ENCODE measurements at places on chromosomes 3 and 15.

DNA sequence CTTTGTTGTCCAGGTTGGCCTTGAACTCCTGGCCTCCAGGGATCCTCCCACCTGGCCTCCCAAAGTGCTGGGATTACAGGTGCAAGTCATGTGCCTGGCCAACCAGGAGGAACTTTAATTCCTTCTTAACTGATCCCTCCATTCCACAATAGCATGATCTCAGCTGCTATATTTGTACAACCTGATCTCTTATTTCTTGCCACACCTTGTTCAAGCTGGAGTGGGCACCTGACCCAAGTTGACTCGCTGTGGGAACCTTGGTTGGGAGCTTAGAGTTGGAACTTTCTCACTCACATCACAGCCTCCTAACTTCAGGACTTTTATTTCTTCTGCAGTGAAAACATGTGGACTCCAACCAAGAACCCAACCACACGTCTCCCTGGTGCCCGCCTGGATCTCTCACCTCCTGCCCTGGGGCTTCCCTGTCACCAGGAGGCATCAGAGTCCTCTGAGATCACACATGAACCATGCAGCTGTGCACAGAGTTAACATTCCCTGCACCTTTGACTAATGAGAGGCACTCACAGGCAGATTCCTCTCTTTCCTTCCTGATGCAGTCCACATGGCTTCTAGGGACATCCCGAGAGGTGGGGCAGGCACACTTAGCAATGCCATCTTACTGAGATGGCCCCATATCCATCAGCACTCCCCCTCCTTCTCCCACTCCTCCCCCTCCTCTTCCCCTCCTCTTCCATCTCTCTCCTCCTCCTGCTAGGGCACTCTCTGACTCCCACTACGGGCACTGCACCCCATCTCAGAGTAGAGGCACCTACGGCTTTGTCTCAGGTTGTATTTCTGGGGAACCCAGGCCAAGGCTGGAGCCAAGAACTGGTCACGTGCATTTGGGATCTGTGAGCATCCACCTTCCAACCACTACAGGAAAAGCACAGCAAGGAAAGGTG, 9.7 kb upstream of the CYFIP1 start:
- no peak for DNase-seq

GRCh38 chr15:84725001-84725491, 9.1 kb upstream of the SEC11A start:
- no peak for DNase-seq

DNA sequence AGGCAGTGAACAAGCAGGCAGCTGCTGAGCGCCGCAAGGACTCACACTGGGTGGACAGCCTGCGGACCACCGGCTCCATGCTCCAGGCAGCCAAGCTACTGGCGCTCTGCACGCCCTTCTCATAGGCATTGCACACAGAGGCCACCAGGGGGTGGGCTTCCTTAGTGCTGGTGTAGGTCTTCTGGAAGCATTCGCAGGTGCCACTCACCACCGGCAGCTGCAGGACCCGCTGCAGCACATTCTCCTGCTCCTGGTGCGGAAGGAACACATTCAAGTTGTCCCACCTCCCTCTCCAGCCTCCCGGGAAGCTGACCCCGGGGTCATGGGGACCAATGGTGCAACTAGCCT, 6.0 kb downstream of the PLIN1 start:
- DNase-seq: no peak

DNA sequence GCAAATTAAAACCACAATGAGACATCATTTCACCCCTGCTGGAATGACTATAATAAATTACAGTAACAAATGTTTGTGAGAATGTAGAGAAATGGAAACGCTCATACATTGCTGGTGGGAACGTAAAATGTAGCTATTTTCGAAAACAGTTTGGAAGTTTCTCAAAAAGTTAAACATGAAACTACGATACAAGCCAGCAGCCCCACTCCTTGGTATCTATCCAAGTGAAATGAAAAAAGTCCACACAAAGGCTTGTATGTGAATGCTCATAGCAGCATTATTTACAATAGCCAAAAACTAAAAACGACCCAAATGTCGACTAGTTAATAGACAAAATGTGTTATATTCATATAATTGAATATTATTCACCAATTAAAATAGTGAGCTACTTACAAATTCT, 22.9 kb upstream of the CFAP20DC start:
- no peak for DNase-seq

- DNase-seq: no peak
Observed at GRCh38 chr3:106329521-106329920, 460.7 kb upstream of the CBLB start.

GRCh38 chr3:37026851-37027250, 33.5 kb downstream of the MLH1 start:
- DNase-seq: no peak

GRCh38 chr3:118755253-118755801, 279.3 kb downstream of the IGSF11 start:
- DNase-seq: no peak

DNA sequence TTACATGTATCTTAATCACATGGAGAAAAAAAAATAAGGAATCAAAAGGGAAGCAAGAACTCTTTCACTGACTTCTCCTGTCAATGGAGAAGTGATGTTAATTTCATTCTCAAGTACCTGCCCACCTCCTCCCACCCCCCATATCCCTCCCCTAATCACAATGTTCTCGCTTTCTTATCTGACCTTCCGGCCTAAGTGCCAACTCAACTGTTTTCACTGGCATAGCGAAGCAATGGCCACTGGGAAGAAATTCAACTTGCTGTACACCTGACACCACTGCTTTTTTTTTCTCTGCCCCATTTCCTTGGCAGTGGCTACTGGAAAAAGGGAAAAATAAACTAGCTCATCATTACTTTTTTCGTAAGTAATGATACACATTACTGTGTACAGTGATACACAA, 3.8 kb downstream of the SGO1 start:
- no peak for DNase-seq

GRCh38 chr3:46612324-46612723, at the start of gene FAM240A:
FAM240A (plus strand) TSS chr3:46612525; CDS start chr3:46612684, 159 bp downstream.
- no peak for DNase-seq

- no peak for DNase-seq
Observed at GRCh38 chr3:188244395-188244861, 90.5 kb downstream of the LPP start.

DNA sequence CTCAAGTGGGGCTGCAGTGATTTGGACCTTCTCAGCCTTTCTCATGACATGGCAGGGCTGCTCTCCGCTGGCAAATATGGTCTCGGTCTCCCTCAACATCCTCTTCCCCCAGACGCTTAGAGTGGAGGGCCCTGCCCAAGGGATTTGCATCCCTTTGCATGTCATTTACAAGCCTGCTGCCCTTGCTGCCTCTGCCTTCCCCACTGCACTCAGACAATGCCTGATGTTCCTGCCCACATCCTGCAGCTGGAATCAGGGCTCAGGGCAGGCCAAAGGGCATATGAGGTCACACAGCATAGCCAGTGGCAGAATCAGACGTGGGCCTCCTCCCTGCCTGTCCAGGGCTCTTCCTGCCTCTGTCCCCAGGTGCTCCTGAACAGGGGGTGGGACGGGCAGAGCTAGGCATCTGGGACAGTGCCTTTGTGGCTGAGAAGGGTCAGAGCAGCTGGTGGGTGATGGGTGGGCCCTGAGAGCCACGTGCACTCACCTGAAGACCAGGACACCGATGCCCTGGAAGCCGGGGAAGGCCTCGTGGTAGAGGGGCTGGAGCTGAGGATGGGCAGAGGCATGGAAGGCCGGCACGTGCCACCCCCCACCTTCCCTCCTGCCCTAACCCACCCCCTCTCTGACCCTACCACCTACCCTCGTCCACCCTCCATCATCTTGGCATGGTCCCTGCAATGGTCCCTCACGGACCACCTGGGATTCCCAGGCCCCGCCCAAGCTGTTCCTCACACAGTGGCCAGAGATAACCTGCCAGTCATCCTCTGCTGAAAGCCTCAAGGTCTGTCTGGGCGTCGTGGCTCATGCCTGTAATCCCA, 27.4 kb upstream of the GOLGA6C start:
- no peak for DNase-seq

- DNase-seq: no peak
Observed at GRCh38 chr15:71883447-71883846, 73.1 kb downstream of the NR2E3 start.

DNA sequence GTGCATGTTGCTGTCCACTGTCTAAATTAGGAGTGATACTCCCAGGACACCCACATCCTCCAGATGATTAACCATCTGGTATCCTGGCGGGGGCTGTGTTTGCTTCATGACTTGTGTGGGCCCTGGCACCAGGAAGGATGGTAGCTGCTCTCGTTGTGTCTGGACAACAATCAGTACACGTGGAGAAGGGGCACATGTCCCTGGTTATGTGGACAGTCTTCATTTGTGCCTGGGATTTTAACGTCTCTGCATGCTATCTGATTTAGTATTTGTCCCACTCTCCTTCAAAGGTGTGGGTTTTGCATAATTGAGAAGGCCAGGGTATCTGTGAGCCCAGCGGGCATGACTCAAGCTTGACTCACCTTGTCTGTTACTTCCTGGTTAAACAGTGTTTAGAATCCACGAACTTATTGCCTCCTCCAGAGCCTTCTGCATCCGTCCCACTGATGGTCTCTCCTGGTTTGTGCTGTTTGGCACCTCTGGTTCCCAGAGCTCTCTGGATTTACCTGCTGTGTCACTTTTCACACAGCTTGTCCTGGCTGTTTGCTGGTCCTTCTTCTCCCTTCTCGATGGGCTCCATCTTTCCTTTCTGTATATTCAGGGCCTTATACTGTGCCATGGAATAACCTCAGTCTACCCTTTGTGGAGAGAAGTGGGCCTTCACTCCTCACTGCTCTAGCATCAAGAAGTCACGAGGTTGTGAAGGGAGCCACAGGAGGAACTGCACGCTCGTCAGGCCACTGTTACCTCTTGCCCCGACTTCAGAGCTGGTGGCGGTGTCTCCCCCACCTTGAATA, 32.5 kb downstream of the ARNT2 start:
- DNase-seq: no peak

GRCh38 chr3:12902181-12902999, 61.0 kb upstream of the RPL32 start:
- DNase-seq: no peak

DNA sequence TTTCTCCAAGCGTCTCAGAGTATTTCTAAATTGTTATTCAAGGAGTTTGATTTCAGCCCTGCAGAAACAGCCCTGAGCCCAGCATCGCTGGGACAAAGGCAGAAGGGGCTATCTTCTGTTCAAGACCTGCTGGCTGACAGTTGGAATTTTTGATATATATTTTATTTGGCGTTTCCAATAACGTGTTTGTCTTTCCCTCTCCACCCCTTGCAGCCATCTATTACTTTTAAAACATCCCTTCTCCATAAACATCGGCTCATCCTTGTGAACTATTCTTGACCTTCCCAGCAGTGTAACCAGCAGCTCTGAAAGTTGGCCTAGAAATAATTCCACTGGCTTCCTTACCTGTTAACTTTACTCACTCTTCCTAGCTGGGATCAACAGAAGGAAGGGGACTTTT, 5.5 kb upstream of the MEIS2 start:
- no peak for DNase-seq

- DNase-seq: no peak
Observed at GRCh38 chr3:67418426-67419217, 235.8 kb downstream of the SUCLG2 start.

GRCh38 chr15:61092361-61093157, 136.5 kb downstream of the RORA start:
- DNase-seq: no peak

GRCh38 chr3:147518465-147518864, 109.3 kb downstream of the ZIC1 start:
- DNase-seq: no peak

GRCh38 chr3:197955892-197956477, 4.0 kb upstream of the LMLN start:
- DNase-seq: no peak

DNA sequence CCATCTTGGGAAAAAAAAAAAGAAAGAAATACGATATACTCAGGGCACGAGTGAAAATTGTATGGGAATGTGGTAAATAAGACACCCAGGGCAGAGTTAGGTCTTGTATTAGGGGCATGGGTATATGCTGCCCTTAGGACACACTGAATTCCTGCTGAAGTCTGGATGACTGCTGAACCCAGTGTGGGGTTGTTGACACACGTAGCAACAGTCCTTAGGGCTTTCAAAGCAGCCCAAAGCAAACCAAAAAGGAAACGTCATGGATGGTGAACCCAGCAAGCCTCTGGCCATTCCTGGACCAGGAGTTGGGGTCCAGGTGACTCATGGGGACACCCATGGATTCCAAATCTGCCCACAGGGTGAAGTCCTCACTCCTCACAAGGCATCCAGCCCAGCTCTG, 27.1 kb upstream of the SEMA3F start:
- no peak for DNase-seq

DNA sequence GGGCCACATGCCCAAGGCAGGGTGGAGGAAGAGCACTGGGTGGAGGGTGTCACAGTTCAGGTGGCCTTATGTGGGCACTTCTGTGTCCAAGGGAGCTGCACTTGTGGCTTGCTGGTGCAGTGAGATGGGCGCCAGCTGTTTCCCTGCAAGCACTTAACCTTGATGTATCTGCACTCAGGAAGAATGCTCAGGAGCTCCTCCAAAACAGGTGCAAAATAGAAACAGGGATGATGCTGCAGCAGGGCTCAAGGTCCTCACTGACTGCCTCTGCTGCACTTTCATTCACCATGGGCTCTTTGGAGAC, 151.3 kb downstream of the CADPS start:
- no peak for DNase-seq

- no peak for DNase-seq
Observed at GRCh38 chr15:75468913-75469598, 17.6 kb upstream of the SIN3A start.

DNA sequence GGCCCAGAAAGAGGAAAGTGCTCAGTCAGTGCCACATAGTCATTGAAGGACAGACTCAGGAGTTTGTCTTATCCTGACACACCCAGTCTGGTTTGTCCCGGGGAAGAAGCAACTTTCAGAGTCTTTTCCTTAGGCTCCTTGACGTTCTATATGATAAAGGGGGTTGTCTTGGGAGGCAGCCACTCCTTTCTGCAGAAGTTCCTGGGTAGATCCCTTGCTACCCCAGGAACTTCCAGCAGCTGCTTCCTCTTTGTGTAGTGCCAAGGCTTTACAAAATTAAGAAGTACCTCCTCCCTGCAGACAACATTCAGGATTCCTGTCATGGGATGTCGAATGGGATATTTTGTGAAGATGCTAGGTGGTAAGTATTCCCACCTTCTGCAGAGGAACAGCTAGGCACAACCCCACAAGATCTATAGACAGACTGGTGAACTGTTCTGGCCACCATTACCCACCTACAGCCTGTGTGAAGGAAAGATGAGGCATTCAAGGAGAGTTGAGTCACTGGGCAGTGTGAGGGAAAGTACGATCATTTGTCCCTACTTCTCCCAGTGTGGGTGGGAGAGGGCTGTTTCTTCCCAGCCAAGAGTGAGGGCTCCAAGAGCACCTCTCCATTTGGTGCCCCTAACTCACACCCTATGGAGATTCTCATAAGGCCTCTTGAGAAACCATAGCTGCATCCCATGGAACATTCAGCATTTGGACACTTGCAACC, 11.3 kb downstream of the TMEM266 start:
- no peak for DNase-seq

All from T-helper 2 cell (primary cell).